ENCODE measurements at places on chromosomes 5 and 9. TPM values are rescaled to one million over a fixed set of nuclear protein-coding genes. Genes with fewer than 3 reads are reported as not detected.

GRCh38 chr5:122311961-122312590 is at the start of gene SNCAIP:
TSS of gene SNCAIP (plus strand) at chr5:122312237. CDS start at chr5:122391135, 78,898 bp downstream.
- DNase-seq, result no peak

DNA sequence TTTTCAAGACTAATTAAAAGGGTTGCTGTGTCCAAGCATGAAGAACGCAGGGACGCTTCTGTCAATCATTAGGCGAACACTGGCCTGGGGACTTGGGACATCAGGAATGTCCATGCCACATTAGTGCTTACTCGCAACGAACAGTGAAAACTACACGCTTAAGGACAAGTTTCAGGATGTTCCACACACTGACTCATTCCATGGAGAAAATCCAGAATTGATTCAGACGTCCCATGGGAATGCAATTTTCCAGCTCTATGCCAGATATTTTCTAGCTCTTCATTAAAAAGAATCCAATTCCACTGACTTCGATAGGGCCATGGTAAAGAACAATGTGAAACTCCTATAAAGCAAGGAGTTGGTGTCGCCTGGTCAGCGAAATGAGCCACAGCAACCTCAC is 98.2 kb downstream of the CAMSAP1 start:
- DNase-seq, result no peak

- no peak for DNase-seq
These were observed 571.1 kb upstream of the ZNF608 start for GRCh38 chr5:125317536-125317995.

DNA sequence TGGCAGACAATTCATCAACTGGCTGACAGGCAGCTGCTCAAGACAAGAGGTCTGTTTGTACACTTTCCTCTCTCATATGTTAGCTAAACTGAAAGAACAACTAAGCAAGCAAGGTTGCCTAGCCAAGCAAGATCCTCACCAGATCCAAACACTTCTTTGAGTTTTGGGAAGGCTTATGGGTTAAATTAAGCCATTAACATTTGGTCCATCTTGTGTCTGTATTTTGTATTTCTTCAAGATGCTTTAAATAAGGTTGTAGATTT is 170.4 kb upstream of the RAI14 start:
- DNase-seq, result no peak

C9 gene
- total RNA-seq, result not detected

GRCh38 chr5:61228691-61229280 is 66.5 kb upstream of the SMIM15 start:
- DNase-seq, result no peak

GRCh38 chr9:88800329-88800682 is 191.0 kb upstream of the S1PR3 start:
- DNase-seq, result no peak

HSPB3 gene
- total RNA-seq, result not detected

ENHO gene
- total RNA-seq, result not detected

GRCh38 chr9:123710299-123710698 is 219.6 kb downstream of the DENND1A start:
- no peak for DNase-seq

- no peak for DNase-seq
These were observed 28.6 kb downstream of the TRIM7 start for GRCh38 chr5:181176254-181176952.

DNA sequence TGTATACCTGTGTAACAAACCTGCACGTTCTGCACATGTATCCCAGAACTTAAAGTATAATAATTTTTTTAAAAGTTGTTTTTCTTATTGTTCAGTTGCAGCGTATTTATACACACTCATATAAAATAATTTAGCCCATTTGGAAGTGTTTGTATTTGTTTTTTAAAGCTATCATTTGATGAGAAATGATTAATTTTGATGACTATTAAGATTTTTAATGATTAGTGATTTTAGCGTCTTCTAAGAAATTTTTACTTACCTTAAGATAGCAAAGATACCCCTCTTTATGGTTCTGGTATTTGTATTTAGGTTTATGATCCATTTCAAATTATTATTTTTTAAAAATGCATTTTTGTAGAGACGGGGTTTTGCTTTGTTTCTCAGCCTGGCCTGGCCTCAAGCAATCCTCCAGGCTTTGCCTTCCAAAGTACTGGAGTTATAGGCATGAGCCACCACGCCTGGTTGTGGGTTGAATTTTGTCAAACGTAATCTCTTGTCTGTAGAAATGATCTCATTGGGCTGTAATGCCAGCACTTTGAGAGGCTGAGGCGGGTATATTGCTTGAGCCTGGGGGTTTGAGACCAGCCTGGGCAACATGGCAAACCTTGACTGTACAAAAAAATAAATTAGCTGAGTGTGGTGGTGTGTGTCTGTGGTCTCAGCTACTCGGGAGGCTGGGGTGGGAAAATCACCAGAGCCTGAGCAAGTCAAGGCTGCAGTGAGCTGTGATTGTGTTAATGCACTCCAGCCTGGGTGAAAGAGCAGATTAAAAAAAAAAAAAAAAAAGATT is 26.9 kb downstream of the CSNK1G3 start:
- no peak for DNase-seq

GRCh38 chr9:114619191-114619761 is 8.2 kb downstream of the TMEM268 start:
- no peak for DNase-seq

- no peak for DNase-seq
These were observed at the start of gene FST for GRCh38 chr5:53480416-53481158. TSS of gene FST (plus strand) at chr5:53480629. CDS start at chr5:53480792, 163 bp downstream.

GPR150 gene
- total RNA-seq, result 0.24 TPM

SPATA31C1 gene
- not detected for total RNA-seq

OBP2B gene
- total RNA-seq, result not detected

- DNase-seq, result no peak
These were observed 502.0 kb downstream of the BNC2 start for GRCh38 chr9:16368237-16369087.

DNA sequence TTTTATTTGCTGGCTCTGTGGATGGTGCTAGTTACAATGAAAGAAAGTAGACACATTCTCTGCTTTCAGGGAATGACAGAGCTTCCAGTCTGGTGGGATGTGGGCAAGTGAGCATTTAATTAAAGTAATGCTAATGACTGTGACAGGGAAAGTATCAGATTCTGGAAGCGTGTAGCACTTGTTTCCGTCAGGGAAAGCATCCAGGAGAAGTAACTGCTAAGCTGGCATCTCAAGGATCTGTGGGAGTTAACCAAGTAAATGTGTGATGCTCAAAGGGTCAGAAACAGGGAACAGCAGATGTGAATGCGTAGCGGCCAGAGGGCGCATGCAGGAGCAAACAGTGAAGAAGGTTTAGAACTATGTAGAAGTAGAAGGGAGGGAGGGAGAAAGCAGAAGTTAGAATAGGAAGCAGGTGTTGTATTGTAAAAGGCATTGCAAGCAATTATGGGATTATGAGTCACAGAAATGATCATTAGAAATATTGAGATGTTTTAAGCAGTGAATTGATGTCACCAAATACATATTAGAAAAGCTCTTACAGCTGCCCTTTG is 12.2 kb downstream of the KLHL9 start:
- no peak for DNase-seq

DNA sequence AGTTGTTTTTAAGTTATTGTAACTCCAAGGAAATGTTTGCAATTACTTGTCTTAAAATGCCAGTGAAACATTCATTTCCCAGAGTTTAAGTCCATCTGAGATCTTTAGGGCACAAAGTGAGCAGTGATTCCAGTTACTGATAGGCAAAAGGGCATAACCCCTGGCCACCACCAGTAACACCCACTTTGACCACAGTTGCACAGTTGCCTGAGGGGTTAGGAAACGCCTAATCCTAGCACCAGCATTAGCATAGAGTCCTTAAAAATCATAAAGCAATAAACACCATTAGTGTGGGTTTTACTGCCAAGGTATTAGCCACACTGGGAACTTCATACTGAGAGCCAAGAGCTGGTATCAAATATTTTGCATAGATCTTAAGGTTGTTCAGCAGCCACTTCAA is 143.9 kb downstream of the SNCAIP start:
- DNase-seq, result no peak

GRCh38 chr5:61148515-61148914 is 13.8 kb downstream of the SMIM15 start:
- DNase-seq, result no peak

DNA sequence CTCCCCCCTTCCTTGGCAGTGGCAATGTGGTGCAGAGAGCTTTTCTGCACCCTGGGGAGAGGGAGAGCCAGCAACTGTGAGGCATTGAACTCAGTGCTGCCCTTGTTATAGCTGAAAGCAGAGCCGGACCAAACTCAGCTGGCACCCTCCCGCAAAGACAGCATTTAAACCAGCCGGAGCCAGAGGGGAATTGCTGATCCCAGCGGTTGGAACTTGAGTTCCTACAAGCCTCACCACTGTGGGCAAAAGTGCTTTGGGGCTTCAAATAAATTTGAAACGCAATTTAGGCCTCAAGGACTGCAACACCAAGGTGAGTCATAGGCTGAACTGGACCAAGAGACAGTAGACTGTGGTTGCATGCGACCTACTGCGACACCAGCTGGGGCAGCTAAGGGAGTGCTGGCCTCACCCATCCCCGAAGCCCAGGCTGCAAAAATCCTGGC is 207.6 kb upstream of the CDKN2B start:
- DNase-seq, result no peak

KCNN2 gene
- total RNA-seq, result 1.4 TPM

GRCh38 chr5:54215233-54215736 is 95.1 kb downstream of the ARL15 start:
- no peak for DNase-seq

NR5A1 gene
- not detected for total RNA-seq

DNA sequence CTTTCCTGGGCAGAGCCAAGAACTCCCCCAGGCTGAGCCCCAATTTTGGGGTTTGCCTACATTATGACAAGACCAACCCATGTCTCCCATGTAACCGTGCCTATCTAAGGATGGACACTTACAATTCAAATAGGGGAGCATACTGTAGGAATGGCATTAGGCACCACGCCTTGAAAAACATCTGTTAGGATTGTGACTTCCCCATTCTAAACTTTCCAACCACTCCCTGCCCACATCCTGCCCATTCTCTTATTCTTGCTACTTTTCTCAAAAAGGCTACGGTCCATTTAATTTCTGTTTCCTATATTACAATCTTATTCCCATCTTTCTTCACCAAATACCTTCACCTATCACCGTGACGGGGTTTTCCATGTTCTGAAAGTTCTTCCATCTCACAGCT is 99.2 kb downstream of the LPAR1 start:
- no peak for DNase-seq

GRCh38 chr5:155872629-155873220 is 454.2 kb upstream of the SGCD start:
- DNase-seq, result no peak

- no peak for DNase-seq
These were observed 12.0 kb upstream of the B4GALT1 start for GRCh38 chr9:33178972-33179697.

DNA sequence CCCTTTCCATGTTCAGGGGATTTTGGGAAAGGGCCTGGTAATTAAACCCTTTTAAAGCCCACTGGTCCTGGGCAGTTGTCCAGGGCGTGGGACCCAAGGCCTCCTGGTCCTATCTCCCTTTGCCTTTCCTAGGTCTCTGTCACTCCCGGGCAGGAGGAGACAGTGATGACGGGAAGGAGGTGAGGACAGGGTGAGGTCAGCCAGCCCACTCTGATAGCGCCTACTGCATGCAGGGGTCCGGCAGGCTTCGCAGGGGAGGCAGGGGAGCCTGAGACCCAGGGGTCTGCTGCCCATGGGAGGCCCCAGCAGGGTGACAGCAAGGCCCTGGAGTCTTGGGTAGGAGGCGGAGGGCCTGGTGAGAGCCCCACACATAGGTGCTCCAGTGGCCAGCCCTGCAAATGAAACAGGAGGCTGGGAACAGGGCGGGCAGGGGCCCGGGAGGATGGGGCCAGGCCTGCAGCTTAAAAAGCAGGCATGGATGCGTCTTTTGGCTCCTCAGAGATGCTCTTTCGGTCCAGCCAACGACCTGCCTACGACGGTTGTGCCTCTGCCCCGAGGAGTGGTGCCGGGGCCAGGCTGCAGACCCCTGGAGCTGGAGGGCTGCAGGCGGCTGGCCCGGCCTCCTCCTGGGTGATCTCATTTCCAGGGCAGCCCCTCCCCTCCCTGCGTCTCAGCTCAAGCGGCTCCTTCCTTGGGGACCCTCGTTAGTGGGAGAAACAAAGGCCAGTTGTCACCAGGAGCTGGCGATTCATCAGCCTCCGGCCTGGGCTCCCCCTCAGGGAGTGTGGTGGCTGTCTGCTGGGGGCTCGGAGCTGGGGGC is 6.7 kb upstream of the RXRA start:
- DNase-seq, result no peak

DNAH5 gene
- 0.19 TPM for total RNA-seq

- no peak for DNase-seq
These were observed 486.2 kb downstream of the DMAC1 start for GRCh38 chr9:7313389-7313788.

DNA sequence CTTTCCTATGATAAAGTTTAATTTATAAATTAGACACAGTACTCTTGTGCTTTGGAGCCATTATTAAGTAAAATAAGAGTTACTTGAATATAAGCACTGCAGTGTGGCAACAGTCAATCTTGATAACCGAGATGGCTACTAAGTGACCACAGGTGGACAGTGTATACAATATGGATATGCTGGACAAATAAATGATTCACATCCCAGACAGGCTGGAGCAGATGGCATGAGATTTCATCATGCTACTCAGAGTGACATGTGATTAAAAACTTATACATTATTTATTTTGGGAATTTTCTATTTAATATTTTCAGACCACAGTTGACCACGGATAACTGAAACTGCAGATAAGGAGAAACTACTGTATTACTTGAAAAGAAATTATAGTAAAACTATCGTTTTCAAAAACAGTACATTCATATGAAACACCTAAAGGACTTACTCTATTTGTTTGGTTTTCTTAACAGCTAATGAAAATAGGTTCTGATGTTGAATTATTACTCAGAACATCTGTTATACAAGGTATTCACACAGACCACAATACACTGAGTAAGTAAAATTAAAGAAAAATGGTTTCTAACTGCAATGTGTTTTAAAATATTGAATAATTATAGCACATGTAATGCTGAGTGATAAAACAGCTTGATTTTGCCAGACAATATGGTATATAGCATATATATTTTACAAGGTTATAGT is 16.0 kb downstream of the LYRM7 start:
- no peak for DNase-seq

GRCh38 chr5:124884114-124884513 is 137.7 kb upstream of the ZNF608 start:
- no peak for DNase-seq

- no peak for DNase-seq
These were observed 307.5 kb downstream of the ZNF608 start for GRCh38 chr5:124438903-124439281.

FGF18 gene
- total RNA-seq, result 7.5 TPM

DNA sequence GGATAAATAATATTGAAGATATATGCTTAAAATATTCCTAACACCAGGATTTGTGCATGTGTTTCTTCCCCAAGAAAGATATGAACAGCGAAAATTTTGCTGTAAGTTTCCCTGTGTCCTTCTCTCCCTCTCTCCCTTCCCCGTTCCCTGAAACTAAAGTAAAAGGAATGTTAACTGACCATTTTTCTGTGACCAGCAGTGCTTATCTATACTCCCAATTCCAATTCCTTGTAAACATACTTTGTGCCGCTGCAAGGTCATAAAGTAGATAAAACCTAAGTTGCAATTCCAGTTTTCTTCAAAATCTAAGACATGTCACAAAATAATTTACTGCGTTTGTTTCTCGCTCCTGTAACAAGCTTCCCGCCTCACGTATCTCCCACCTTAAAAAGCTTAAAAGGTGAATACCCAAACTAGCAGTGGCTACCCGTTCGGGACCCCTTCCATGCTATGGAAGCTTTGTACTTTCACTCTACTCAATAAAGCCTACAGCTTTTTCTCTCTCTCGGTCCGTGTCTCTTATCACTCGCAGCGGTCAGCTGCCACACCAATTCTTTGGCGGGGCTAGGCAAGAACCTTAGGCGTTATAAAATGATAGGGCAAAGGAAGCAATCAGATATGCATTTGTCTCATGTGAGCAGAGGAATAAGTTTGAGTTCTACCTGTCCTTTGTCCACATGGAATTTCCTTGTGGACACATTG is 1798.0 kb downstream of the EFNA5 start:
- no peak for DNase-seq

SLC25A25 gene
- total RNA-seq, result 136 TPM
